ENCODE measurements at places on chromosomes 5 and 9.
A peak's percentile ranks its signal among the peaks of the same experiment; 100 is the strongest.

DNA sequence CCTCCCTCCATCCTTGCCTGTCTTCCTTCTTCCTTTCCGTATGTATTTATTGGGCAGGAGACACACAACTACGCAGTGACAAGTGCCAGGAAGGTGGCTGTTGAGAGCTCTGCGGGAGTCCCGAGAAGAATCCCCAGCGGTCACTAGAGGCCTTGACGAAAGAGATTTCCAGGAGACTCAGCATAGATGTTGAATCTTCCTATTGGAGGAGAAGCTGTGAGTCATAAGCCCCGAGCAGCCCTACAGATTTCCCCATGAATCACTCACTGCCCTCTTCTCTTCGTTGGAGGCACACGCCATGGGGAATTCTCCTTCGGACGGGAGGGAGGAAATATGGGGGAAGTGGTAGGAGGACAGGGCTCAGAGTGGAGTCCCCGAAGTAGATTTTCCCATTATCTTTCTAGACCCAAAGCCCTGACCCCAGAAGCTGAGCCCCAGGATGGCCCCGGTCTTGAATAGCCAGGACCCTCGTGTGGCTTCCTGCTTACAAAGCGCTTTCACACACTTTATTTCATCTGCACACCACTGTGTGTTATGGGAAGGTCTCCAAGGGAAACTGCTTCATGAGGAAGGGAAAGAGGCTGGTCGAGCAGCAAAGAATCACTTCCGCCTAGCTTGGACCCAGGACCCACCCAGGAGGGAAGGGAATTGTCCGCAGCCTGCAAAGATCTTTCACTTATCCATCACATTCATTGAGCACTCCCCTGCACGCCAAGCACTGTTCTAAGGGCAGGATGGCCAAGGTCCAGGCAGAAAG, 12.7 kb downstream of the DUSP1 start:
- DNase-seq = peak; percentile 84

DNA sequence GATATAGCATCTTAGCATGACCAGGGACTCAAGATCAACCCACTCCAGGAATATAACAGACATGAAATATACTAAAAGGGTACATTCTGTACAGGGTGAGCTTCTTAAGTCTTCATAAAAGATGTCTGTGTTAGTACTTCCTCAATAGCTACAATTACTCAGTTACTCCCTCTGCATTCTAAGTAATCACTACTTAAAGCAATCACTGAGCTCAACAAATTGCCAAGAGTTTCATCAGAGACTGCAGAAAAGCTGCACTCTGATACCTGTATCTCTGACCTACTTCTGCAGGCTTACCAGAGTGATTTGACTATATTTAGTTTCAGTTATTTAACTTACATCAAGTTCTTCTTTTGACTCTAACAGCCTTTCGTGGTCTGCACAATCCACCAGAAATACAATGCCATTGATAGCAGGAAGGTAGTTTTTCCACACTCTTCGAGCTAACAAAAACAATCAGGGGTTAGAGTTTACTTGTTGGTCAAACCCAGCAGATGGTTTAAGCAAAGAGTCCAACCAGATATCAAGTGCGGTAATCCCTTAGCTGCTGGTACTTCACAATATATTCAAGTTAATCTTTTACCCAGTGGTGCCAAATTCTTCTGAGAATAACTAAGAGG, 23.3 kb downstream of the SAR1B start:
- DNase-seq = no peak

- no peak for DNase-seq
Measured at GRCh38 chr9:13268469-13268868, 11.0 kb downstream of the MPDZ start.

GRCh38 chr5:172701291-172701656, 60.2 kb downstream of the NEURL1B start:
- DNase-seq = no peak

DNA sequence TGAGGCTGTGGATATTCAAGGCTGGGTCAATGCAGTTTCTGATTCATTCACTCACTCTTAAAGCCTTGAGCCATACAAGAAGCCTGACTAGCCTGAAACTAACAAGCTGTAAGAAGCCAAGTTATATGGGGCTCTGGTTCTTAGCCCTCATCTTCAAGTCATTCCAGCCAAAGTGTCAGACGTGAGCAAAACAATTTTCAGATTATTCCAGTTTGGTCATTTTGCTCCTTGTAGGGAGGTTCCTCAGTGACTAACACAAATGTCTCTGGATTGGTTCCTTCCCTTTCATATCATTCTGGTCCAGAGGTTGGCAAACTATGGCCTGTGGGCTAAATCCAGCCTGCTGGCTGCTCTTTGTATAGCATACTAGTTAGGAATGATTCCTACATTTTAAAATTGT, 12.5 kb upstream of the SHOC1 start:
- DNase-seq = no peak

- no peak for DNase-seq
Measured at GRCh38 chr5:115262011-115262320, 711 bp downstream of the PGGT1B start.

- DNase-seq = no peak
Measured at GRCh38 chr9:136808075-136808805, 492 bp downstream of the RABL6 start.

- no peak for DNase-seq
Measured at GRCh38 chr9:84759300-84759750, 89.8 kb downstream of the NTRK2 start.

GRCh38 chr9:113558632-113559502, 95.3 kb downstream of the RGS3 start:
- DNase-seq = peak; percentile 98

DNA sequence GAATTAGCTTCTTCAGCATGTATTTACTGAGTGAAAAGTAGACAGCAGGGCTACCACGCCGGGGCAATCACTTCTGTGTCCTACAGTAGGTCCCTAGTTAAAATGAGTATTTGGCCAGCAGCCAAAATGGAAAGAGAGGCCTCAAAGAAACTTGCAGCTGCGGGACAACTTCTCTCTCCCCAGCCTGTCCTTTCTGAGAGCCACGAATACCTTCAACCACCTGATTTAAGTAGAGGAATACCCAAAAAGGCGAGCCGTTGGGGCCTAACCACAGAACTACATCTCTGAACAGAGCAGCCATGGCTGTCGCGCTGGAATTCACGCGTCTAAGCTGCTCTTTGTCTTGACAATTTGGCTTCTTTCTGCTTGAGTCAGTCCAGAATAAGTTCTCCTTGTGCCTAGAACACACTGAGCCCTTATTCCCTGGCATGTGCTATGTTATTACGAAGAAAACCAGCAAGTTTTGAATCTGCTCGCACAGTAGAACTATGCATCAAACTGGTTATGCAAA, 43.8 kb upstream of the GOLPH3 start:
- DNase-seq = no peak

DNA sequence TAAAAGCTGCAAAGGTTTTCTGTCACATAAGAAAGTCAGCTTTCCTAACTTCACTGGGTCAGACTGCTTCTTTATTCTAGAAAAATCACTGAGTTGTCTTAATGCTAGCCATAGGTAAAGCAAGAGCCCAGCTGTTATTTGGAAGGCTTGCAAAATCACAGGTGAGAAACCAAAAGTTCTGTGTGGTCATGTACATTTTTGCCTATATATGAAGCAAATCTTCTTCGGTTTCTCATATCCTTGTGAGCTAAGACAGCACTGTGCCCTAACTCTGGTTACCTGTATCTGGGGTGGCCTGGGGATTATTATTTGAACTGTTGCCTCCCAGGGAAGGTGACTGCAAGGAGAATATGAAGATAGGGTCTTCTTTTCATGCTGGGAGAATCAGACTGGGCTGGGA, 444.9 kb upstream of the CLINT1 start:
- DNase-seq = no peak

- DNase-seq = no peak
Measured at GRCh38 chr5:154860765-154861164, 2.3 kb downstream of the CNOT8 start.

- no peak for DNase-seq
Measured at GRCh38 chr5:116747881-116748280, 173.3 kb upstream of the SEMA6A start.

GRCh38 chr5:75885321-75885720, 168.1 kb upstream of the POC5 start:
- DNase-seq = no peak

DNA sequence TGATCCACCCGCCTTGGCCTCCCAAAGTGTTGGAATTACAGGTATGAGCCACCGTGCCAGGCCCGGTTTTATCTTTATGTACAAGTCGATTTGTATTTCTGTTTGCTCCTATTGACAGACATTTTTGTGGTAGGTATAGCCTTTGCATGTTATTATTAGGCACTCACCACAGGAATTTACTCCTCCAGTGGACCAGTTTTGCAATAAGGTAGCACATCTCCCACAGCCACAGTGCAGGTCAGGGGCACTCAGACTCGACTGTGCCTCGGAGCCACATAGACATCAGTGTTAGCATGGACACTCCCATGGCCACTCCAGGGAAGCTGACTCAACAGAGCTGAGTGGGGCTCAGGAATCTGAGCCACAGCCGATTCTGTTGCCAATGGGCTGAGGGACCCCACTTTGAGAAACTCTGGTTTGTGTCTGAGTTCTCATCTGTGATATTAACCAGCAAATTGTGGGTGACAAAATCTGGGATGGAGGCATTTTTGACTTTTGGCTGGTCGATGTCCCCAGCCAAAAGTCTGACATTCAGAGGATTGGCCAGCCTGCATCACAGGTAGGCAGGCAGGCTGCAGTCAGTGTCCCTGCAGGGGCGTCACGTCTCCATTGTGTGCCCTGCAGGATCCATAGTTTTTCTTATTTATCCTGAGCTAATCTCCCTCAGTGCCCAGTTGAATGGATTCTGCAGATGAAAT, 15.0 kb upstream of the SHB start:
- no peak for DNase-seq

DNA sequence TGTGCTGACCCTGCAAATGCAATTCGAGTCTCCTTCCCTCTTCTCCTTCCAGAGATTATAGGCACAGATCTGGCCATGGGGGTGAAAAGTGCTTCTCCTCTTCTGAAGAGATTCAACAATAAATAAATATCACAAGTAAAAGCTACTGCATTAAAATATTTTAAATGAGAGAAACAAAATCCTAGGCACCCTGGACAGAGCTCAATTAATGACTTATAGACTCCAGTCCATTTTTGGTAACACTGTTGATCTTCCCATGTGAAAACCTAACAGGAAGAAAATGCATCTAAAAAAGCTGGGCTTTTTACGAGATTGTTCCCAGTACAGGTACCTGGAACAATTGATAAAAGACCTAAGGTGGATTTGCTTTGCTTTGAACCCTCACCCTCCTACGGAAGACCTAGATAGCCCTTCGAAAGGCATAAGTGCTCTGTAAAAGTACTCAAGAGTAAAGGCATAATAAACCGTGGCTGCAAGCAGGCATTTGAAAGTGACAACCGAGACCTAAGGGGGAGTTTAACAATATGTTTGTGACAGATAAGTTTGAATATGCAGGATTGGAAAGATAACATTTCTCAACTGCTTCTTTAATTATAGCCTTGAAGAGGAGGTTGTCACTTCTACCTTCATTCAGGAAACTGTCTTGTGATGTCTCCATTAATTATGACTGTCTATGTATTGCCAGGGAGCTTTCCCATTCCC, 29.4 kb upstream of the MED10 start:
- no peak for DNase-seq

GRCh38 chr9:2727966-2728613, 10.8 kb downstream of the KCNV2 start:
- DNase-seq = peak; percentile 41

GRCh38 chr5:170562166-170562874, 58.5 kb downstream of the KCNIP1 start:
- no peak for DNase-seq

DNA sequence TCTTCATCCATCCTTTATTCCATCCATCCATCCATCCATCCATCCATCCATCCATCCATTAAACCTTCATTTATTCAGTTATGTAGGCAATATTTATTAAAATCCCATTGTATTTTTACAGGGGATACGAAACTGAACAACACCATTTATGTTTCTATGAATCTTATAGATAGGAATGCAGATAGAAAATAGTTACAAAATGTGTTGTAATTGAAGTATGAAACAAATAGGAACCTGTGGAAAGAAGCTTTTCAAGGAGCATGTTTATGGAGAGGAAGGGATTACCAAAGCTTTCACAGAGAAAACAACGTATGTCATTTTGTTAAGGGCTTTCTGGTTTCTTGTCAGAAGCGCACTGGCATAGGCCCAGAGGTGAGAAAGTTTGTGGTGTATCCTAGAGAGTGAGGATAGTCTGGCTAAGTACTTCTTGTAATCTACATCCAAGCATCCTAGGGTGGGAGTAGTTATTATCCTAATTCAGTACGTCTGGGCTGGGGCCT, 184.0 kb downstream of the CNTLN start:
- no peak for DNase-seq

GRCh38 chr9:94918038-94918753, 191.7 kb downstream of the AOPEP start:
- DNase-seq = peak; percentile 11

DNA sequence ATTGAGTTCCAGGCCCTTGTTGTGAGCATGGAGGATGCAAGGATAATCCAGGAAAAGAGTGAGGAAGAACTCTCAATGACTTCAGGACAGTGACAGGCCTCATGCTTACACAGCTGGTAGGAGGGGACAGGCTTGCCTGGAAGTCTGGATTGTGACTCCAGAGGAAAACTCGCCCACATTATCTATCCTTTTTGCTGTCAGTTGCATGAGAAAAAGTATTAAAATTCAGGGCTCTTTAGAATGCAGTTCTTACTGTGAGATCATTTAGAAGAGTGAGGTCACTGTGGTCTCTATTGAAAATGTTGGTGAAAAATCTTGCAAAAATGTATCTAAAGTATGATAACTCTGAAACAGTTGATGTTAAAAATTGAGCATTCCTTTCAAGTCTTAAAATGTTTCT, 30.5 kb downstream of the NTRK2 start:
- DNase-seq = no peak

- peak; percentile 43 for DNase-seq
Measured at GRCh38 chr5:140311011-140311467, 8.1 kb upstream of the PFDN1 start.

DNA sequence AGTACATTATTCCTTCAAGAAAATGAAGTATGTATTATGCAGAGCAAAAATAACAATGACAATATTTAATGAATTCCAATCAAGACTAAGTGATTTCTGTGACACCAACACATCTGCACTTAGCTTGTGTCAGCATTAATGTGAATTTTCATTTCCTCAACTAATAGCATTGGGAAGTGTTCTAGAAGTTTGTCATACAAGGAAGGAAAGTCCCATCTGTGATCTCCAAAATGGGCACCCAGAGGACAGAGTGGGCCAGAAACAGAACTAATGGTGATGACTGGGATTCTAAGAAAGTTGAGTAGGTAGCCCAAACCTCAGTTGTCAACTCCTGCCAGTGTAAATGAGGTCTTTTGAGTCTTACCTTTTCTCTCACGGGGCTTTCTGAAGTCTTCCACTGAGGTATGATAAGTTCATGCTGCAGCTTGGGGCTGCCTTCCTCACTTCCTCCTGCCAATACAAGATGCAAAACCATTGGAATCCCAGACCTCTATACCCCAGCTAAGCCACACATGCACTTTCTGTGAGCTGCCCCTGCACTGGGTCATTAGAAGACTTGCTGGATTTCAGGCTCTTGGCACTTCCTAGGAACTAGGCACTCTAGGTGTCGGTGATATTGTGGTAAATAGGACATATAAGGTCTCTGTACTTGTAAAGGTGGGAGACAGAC, 4.9 kb downstream of the ADAM19 start:
- DNase-seq = no peak

Data from adrenal gland (tissue), 19 donors.